Left ventricle myocardium inferior (tissue), 1 donor: ENCODE measurements at places on chromosomes 2 and 18. TPM values are rescaled to one million over a fixed set of nuclear protein-coding genes. Genes with fewer than 3 reads are reported as not detected.
A peak's percentile ranks its signal among the peaks of the same experiment; 100 is the strongest.

The NAT8 gene
- not detected for total RNA-seq

The PELI1 gene
- 6.6 TPM for total RNA-seq

The RSAD2 gene
- 2.4 TPM for total RNA-seq

The BCL11A gene
- 27.1 TPM for total RNA-seq

The SP9 gene
- total RNA-seq, result not detected

The UGT1A4 gene
- total RNA-seq, result not detected

DNA sequence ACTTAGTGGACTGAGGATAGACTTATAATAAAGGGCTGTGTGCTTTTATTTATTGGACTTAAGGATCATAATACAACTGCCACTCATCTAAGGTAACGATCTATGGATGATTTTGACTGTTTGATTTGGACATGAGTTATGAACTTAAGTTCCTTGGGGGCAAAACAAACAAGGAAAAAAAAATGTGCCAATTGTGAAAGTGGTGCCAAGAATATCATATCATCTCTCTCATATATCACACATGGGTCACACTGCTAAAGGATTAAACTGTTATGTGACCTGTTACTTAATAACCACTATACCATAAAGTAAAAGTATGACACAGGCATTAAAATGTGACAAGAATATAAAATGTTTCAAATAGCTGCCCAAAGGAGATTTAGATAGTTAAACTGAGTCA lies 886.3 kb downstream of the ERBB4 start:
- H3K27ac ChIP-seq, result no peak overlapping the region
- H3K4me3 ChIP-seq, result no peak overlapping the region
- DNase-seq, result no peak
- no peaks in the 10 kb centered on the region for H3K36me3 ChIP-seq

GRCh38 chr2:41409328-41409727 lies 638.5 kb upstream of the PKDCC start:
- H3K27me3 ChIP-seq, result no peaks in the 10 kb centered on the region
- DNase-seq, result no peak
- H3K36me3 ChIP-seq, result no peaks in the 10 kb centered on the region
- no peak overlapping the region for H3K27ac ChIP-seq
- H3K4me1 ChIP-seq, result peaks cover 10% of the 10 kb centered on the region

DNA sequence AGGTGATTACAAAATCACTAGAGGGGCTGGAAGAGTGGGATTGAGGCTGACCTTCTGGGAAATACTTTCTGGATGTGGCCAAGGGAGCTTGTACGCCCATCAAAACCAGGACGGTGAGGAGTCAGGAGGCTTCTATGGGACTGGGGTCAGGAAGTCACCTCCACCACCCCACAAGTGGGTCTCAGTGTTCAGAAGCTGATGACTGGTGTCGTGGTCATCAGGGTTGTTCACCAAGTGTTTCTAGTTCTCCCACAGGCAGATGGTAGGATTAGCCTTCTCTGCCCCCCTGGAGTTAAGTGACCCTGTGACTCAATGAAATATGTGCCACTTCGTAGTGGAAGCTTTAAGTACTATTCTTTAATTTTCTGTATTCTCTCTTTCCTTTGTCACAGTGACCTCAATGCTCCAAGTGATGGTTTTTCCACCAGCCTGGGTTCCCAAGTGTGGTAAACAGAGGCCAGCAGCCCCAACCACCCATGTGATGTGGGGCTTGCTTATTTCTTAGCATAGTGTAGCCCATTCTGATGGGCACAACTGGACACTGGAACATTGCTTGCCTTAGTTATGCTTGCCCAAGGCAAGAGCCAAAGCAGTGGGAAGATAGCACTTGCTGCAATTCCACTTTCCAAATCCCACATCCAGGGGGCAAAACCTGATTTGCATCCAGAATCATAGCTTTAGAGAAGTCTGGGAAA lies 258.8 kb downstream of the CYP26B1 start:
- no peak overlapping the region for H3K4me3 ChIP-seq
- H3K27me3 ChIP-seq, result no peaks in the 10 kb centered on the region
- no peaks in the 10 kb centered on the region for H3K36me3 ChIP-seq
- peaks cover 4% of the 10 kb centered on the region for H3K4me1 ChIP-seq
- no peak overlapping the region for H3K27ac ChIP-seq
- no peak for DNase-seq

GRCh38 chr18:303011-303410 lies 35.2 kb upstream of the THOC1 start:
- H3K4me3 ChIP-seq, result no peak overlapping the region
- H3K4me1 ChIP-seq, result no peaks in the 10 kb centered on the region
- H3K27me3 ChIP-seq, result peaks cover 20% of the 10 kb centered on the region
- H3K36me3 ChIP-seq, result no peaks in the 10 kb centered on the region
- H3K27ac ChIP-seq, result no peak overlapping the region

- H3K27me3 ChIP-seq, result no peaks in the 10 kb centered on the region
- H3K36me3 ChIP-seq, result peaks cover 4% of the 10 kb centered on the region
- peaks cover 26% of the 10 kb centered on the region for H3K4me1 ChIP-seq
- DNase-seq, result no peak
Measured at GRCh38 chr2:30625701-30626100, 178.7 kb downstream of the LCLAT1 start.

DNA sequence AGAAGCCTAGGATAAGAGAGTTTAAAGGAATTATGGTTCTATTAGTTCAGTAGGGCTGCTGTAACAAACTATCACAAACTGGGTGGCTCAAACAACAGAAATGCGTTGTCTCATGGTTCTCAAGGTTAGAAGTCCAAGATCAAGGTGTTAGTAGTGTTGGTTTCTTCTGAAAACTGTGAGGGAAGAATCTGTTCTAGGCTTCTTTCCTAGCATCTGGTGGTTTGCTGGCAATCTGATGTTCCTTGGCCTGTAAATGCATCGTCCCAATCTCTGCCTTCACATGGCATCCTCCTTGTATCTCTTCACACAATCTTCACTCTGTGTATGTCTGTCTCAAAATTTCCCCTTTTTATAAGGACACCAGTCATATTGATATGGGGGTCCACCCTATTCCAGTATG lies 76.3 kb downstream of the MDH1 start:
- no peak overlapping the region for H3K27ac ChIP-seq
- no peaks in the 10 kb centered on the region for H3K36me3 ChIP-seq
- H3K4me3 ChIP-seq, result no peak overlapping the region
- no peaks in the 10 kb centered on the region for H3K27me3 ChIP-seq

DNA sequence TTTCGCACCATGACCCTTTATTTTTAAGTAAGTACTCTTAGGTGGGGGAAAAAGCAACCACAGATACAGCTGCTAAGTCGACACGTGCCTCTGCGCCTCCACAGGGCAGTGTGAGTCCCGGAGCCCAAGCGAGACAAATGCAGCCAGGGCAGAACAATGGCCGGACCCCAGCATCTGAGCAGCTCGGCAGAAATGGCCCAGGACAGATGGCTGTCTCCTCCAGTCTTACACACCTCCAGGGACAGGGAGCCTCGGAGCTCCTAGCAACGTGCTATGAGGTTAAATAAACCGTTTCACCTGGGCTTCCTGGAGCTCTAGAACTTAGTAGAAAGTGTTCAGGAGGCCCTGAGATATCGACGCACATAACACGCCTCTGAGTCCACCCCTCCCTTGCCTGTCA lies 47.3 kb upstream of the SALL3 start:
- H3K4me3 ChIP-seq, result no peak overlapping the region
- DNase-seq, result no peak
- no peaks in the 10 kb centered on the region for H3K36me3 ChIP-seq
- no peaks in the 10 kb centered on the region for H3K4me1 ChIP-seq
- H3K27ac ChIP-seq, result no peak overlapping the region

- peaks cover 3% of the 10 kb centered on the region for H3K36me3 ChIP-seq
- H3K27ac ChIP-seq, result peak overlapping the region; percentile 46
- DNase-seq, result no peak
- no peak overlapping the region for H3K4me3 ChIP-seq
- peaks cover 75% of the 10 kb centered on the region for H3K4me1 ChIP-seq
Measured at GRCh38 chr2:98504381-98505109, 59.9 kb downstream of the INPP4A start.

DNA sequence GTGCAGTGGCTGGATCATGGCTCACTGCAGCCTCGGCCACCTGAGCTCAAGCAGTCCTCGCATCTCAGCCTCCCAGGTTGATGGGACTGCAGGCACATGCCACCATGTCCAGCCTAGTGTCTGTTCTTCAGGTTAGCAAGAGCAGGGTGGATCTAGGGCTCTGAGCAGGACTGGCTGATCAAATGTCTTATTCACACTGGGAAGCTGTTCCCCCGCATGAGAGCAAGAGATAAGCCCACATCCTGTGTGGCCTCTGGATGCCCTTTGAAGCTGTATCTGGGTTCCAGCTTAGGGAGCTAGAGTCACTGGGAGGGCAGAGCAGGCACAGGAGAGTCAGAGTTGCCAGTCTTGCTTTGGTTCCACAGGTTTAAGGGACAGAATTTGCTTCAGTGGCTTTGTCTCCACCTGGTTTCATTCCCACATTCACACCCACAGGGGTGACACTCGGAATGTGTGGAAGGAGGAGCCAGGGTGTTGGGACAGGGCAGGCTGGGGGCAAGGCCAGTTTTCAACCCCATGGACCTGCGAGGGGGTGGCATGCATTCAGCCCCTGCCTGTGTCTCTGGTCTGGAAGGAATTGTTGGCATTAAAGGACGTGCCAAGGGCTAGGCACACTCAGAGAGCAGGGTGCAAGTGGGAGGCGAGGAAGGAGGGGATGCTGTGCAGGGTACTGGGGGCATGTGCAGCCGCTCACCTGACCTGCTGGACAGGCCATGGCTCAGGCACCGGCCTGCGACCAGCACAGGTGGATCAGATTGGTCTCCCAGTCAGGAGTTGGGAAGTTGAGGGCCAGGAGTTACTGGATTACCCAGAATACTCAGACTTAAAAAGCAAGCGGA lies 24.5 kb downstream of the PTPN18 start:
- no peak overlapping the region for H3K4me3 ChIP-seq
- H3K4me1 ChIP-seq, result peaks cover 22% of the 10 kb centered on the region
- peaks cover 7% of the 10 kb centered on the region for H3K36me3 ChIP-seq
- peak overlapping the region; percentile 35 for H3K27ac ChIP-seq
- DNase-seq, result no peak
